ENCODE measurements at places on chromosomes 6 and 20. TPM values are rescaled to one million over a fixed set of nuclear protein-coding genes. Genes with fewer than 3 reads are reported as not detected.

GRCh38 chr6:78768271-78768670 is 99.1 kb upstream of the IRAK1BP1 start:
- DNase-seq, result no peak
- H3K27me3 ChIP-seq, result no peaks in the 10 kb centered on the region
- H3K27ac ChIP-seq, result no peak overlapping the region
- no peak overlapping the region for H3K4me3 ChIP-seq
- no peaks in the 10 kb centered on the region for H3K36me3 ChIP-seq

DNA sequence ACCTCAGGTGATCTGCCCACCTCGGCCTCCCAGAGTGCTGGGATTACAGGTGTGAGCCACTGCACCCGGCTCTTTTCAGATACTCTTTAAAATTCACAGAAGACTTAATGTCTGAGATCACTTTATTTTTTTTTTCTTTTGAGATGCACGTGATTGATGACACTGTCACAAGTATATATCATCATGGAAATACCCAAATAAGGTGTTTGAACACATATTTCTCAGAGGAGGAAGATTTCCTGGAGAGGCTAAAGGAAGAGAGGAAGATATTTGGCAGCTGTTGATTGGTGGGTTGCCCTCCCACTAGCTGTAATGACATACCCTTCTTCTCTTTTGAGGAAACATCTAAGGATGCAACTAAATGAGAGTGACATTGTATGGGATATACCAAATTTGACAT is 225.9 kb upstream of the CITED2 start:
- H3K36me3 ChIP-seq, result no peaks in the 10 kb centered on the region
- H3K27me3 ChIP-seq, result no peaks in the 10 kb centered on the region
- H3K4me3 ChIP-seq, result no peak overlapping the region
- no peak for DNase-seq
- H3K27ac ChIP-seq, result no peak overlapping the region

Gene CASP8AP2
- total RNA-seq, result 18.7 TPM

Gene CCN6
- not detected for total RNA-seq

DNA sequence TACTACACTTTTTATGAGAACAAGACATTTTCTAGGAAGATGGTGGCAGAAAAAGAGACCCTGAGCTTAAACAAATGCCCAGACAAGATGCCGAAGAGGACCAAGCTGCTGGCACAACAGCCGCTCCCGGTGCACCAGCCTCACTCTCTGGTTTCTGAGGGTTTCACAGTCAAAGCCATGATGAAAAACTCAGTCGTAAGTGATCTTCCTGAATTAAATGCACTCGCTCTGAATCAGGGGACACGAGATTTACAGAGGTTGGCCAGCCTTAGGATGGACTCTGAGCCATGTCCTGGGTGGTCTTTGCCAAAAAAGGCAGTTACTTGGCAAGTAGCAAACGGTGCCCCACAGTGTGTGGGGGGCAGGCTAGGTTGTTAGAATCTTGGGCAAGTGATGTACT is 423 bp downstream of the PACRG start:
- no peaks in the 10 kb centered on the region for H3K27me3 ChIP-seq
- DNase-seq, result peak; percentile 77
- no peaks in the 10 kb centered on the region for H3K36me3 ChIP-seq
- peaks cover 7% of the 10 kb centered on the region for H3K4me1 ChIP-seq

Gene CNR1
- total RNA-seq, result 5.2 TPM

- H3K4me3 ChIP-seq, result no peak overlapping the region
- H3K36me3 ChIP-seq, result no peaks in the 10 kb centered on the region
- DNase-seq, result no peak
- H3K4me1 ChIP-seq, result no peaks in the 10 kb centered on the region
Observed at GRCh38 chr6:126307849-126308248, 32.1 kb upstream of the CENPW start.

DNA sequence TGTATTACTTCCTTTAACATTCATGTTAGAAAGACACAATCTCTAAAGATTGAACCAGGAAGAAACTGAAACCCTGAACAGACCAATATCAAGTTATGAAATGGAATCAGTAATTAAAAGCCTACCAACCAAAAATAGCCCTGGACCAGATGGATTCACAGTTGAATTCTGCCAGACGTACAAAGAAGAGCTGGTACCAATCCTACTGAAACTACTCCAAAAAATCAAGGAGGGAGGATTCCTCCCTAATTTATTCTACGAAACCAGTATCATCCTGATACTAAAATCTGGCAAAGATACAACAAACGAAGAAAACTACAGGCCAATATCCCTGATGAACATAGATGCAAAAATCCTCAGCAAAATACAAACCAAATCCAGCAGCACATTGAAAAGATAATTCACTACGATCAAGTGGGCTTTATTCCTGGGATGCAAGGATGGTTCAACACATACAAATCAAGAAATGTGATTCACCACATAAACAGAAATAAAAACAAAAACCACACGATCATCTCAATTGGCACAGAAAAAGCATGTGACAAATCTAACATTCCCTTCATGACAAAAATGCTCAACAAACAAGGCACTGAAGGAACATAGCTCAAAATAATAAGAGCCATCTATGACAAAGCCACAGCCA is 15.0 kb downstream of the CDK19 start:
- no peak for DNase-seq
- no peak overlapping the region for H3K4me3 ChIP-seq
- no peak overlapping the region for H3K27ac ChIP-seq
- H3K36me3 ChIP-seq, result no peaks in the 10 kb centered on the region
- no peaks in the 10 kb centered on the region for H3K4me1 ChIP-seq

GRCh38 chr6:168221000-168221399 is 98.6 kb downstream of the DACT2 start:
- no peaks in the 10 kb centered on the region for H3K36me3 ChIP-seq
- H3K4me3 ChIP-seq, result no peak overlapping the region
- H3K27ac ChIP-seq, result no peak overlapping the region
- no peaks in the 10 kb centered on the region for H3K27me3 ChIP-seq
- H3K4me1 ChIP-seq, result no peaks in the 10 kb centered on the region
- DNase-seq, result no peak

GRCh38 chr6:89670935-89671565 is 32.5 kb upstream of the LYRM2 start:
- DNase-seq, result no peak
- no peaks in the 10 kb centered on the region for H3K27me3 ChIP-seq
- peaks cover 84% of the 10 kb centered on the region for H3K36me3 ChIP-seq
- H3K27ac ChIP-seq, result no peak overlapping the region
- no peaks in the 10 kb centered on the region for H3K4me1 ChIP-seq

- no peaks in the 10 kb centered on the region for H3K27me3 ChIP-seq
- no peaks in the 10 kb centered on the region for H3K36me3 ChIP-seq
- no peak overlapping the region for H3K4me3 ChIP-seq
- no peaks in the 10 kb centered on the region for H3K4me1 ChIP-seq
- no peak overlapping the region for H3K27ac ChIP-seq
Observed at GRCh38 chr20:50856475-50857041, 61.7 kb downstream of the BCAS4 start.

GRCh38 chr20:52103335-52103912 is 88.2 kb downstream of the ZFP64 start:
- H3K36me3 ChIP-seq, result no peaks in the 10 kb centered on the region
- peaks cover 32% of the 10 kb centered on the region for H3K4me1 ChIP-seq
- H3K4me3 ChIP-seq, result no peak overlapping the region
- peaks cover 37% of the 10 kb centered on the region for H3K27me3 ChIP-seq

DNA sequence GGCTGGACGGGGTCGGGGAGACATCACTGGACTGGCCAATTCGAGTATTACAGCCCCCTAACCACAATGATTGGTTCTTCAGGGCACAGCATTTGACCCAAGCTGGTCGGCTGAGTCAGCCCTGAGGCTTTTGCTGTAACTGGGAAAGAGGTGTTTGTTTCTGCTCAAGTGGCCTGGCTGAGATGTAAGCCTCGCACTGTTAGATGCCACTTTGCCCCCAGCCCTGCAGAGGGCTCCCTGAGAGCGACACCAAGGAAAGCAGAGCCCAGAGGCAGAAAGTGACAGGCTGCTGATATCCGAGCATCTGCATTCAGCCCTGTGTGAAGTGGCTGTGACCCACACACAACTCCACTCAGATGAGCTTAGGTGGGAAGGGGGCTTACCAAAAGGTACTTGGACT is 19.4 kb downstream of the ERGIC3 start:
- H3K4me1 ChIP-seq, result no peaks in the 10 kb centered on the region
- no peak overlapping the region for H3K4me3 ChIP-seq
- H3K27ac ChIP-seq, result no peak overlapping the region
- DNase-seq, result no peak
- no peaks in the 10 kb centered on the region for H3K27me3 ChIP-seq

- H3K4me1 ChIP-seq, result peaks cover 7% of the 10 kb centered on the region
- no peak overlapping the region for H3K4me3 ChIP-seq
- H3K27ac ChIP-seq, result no peak overlapping the region
- H3K36me3 ChIP-seq, result no peaks in the 10 kb centered on the region
Observed at GRCh38 chr20:51218603-51219002, 195.7 kb upstream of the KCNG1 start.

Gene LTB
- total RNA-seq, result 83.0 TPM

- H3K4me1 ChIP-seq, result peaks cover 23% of the 10 kb centered on the region
- no peaks in the 10 kb centered on the region for H3K27me3 ChIP-seq
- no peak overlapping the region for H3K4me3 ChIP-seq
- no peaks in the 10 kb centered on the region for H3K36me3 ChIP-seq
- no peak overlapping the region for H3K27ac ChIP-seq
- DNase-seq, result no peak
Observed at GRCh38 chr6:32903952-32904351, 36.9 kb downstream of the HLA-DMB start.

Gene LST1
- 217 TPM for total RNA-seq

DNA sequence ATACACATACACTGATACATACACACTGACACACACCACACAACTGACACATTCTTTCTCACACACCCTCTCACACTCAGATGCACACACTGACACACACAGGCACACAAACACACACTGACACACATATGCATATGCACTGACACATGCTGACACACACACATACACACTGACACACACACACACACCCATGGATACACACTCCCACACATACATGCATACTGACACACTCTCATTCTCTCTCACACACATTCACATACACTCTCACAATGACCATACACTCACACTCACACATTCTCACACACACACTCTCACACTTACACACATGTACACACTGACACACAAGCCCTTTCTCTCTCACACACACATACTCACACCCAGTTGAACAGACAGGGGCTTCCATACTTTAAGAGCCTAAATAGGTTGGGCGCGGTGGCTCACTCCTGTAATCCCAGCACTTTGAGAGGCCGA is 236.4 kb downstream of the LRFN2 start:
- no peak overlapping the region for H3K4me3 ChIP-seq
- no peaks in the 10 kb centered on the region for H3K27me3 ChIP-seq
- DNase-seq, result no peak
- H3K27ac ChIP-seq, result no peak overlapping the region

Gene PPP1R16B
- 35.7 TPM for total RNA-seq

Gene SLC52A3
- total RNA-seq, result 0.17 TPM

DNA sequence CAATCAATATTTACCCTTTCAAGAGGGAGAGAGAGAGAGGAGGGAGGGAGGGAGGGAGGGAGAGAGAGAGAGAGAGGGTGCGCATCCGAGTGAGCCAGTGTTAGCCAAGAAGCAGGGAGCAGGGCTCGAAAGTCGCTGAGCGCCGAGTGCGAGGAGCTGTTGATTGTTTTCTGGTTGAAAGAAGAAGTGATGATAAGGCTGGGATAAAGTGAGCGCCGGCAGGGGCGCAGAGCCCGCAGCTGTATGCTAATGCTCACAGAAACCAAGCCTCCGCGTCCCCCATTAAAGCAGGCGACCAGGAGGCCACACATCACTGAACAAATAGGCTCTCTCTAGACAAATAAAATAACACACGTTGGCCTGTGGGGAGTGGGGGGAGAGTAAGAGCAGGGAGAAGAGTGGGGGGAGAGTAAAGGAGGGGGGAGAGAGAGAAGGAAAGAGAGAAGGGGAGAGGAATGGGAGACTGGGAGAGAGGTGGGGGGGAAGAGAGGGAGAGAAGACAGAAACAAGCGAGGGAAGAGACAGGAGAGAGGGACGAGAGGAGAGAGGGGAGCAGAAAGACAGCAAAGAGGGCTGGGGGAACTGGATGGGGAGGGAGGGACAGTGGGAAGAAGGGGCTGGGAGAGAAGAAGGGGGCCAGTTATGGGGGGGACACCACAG is 5.0 kb upstream of the INSM1 start:
- no peak overlapping the region for H3K27ac ChIP-seq
- H3K4me1 ChIP-seq, result peaks cover 43% of the 10 kb centered on the region

- H3K4me3 ChIP-seq, result no peak overlapping the region
- peaks cover 79% of the 10 kb centered on the region for H3K36me3 ChIP-seq
- H3K27ac ChIP-seq, result no peak overlapping the region
- H3K27me3 ChIP-seq, result no peaks in the 10 kb centered on the region
Observed at GRCh38 chr20:31535298-31535697, 21.1 kb downstream of the HM13 start.

Gene LAMA5
- 108 TPM for total RNA-seq

Gene SSTR4
- total RNA-seq, result not detected

- H3K4me3 ChIP-seq, result no peak overlapping the region
- peaks cover 5% of the 10 kb centered on the region for H3K27me3 ChIP-seq
- H3K27ac ChIP-seq, result no peak overlapping the region
- H3K36me3 ChIP-seq, result no peaks in the 10 kb centered on the region
- no peak for DNase-seq
Observed at GRCh38 chr6:29696147-29697125, 15.5 kb upstream of the ZFP57 start.

- no peak overlapping the region for H3K27ac ChIP-seq
- H3K27me3 ChIP-seq, result peaks cover 39% of the 10 kb centered on the region
- DNase-seq, result no peak
- H3K4me1 ChIP-seq, result peaks cover 3% of the 10 kb centered on the region
Observed at GRCh38 chr6:35208419-35208818, 5.3 kb upstream of the SCUBE3 start.

- no peaks in the 10 kb centered on the region for H3K36me3 ChIP-seq
- no peaks in the 10 kb centered on the region for H3K27me3 ChIP-seq
- H3K4me1 ChIP-seq, result peaks cover 20% of the 10 kb centered on the region
- no peak overlapping the region for H3K4me3 ChIP-seq
- DNase-seq, result no peak
Observed at GRCh38 chr20:859751-860231, 26.3 kb downstream of the FAM110A start.

Gene CST8
- total RNA-seq, result not detected

DNA sequence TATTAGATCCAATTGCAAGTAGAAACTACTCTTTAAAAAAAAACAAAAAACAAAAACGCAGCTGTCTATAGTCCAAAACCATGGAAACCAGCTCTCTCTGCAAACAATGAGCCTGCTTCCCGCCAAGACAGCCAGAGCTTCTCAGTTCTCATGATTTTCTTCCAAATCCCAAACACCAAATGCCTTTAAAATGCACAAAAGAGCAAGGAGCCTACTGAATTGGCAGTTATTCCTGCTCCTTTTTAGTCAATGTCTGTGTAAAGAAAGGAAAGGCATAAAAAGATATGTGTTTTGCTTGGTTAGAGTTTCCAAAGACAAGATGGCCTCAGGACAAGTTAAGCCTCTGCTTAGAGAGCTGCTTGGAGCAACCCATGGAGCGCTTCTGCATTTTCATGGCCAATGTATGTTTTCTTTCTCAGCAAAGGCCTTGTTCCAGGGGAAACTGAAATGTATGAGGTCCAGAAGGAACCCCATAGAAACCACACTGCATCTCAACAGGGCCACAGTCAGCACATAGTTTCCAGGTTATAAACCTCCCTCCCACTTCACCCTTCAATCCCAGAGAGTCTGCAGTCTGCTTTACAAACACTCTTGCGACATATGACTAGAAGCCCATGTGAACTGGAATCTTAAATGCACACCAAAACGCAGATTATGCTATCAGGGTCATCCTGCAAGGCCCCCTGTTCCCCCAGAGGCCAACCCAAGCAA is 209.3 kb upstream of the TAB2 start:
- H3K4me1 ChIP-seq, result peaks cover 25% of the 10 kb centered on the region
- H3K27me3 ChIP-seq, result no peaks in the 10 kb centered on the region
- no peak for DNase-seq
- no peaks in the 10 kb centered on the region for H3K36me3 ChIP-seq
- no peak overlapping the region for H3K27ac ChIP-seq
- no peak overlapping the region for H3K4me3 ChIP-seq

All from spleen (tissue), 13 donors.